Lower leg skin (tissue), 4 donors: ENCODE measurements at places on chromosomes 1 and 21. TPM values are rescaled to one million over a fixed set of nuclear protein-coding genes. Genes with fewer than 3 reads are reported as not detected.

Gene TSACC
- total RNA-seq, result not detected

GRCh38 chr1:58921342-58921741 lies 137.5 kb upstream of the JUN start:
- DNase-seq, result no peak

- DNase-seq, result no peak
Observed at GRCh38 chr1:53966794-53967193, 20.6 kb downstream of the LRRC42 start.

Gene YOD1
- 71.2 TPM for total RNA-seq

DNA sequence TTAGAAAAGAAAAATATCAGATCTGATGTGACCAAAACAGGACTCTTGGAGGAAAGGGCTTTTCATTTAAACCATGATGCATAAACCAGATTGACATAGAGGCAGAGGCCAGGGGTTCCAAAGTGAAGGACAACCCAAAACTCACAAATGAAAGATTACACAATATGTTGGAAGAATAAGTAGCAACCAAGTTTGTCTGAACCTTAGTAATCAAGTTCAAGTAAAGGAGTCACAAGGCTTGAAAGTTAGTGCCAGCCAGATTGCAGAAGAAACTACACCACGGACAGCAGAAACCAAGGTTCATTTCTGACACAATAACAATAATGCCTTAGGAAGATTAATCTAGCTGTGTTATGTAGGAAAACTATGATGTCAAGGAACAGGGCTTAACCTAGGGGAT lies 124.6 kb downstream of the ZC3H11B start:
- DNase-seq, result no peak

DNA sequence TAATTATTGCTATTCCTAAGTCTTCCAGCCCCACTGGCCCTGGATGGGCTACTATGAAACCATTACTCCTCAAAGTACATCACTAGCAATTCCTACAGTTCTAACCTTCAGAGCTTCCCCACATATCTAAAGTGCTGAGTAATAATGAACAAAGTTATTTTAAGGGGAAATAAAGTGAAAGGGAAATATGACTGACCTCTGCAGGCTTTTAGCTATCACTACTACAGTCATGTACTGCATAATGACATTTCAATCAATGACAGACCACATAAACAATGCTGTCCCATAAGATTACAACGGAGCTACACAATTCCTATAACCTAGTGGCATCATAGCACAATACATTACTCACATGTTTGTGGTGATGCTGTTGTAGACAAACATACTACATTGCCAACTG lies 32.5 kb upstream of the ASPM start:
- no peak for DNase-seq

DNA sequence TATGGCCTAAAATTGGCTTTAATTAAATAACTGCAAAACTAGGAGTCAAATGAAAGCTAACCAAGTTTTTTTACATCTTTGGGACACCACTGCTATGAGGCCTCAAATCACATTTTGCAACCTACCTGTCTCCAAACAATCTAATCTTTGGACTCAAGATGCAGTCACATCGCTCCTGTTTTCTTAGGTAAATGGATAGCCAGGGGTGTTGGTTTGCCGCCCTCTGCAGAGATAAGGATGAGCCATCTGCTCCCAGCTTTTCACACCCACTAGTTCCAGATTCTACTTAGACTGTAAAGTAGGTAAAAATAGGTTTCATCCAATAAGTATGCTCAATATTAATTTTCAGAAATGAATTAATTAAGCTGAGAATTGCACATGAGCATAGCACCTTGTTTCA lies 456.5 kb downstream of the KIF26B start:
- no peak for DNase-seq

- no peak for DNase-seq
Observed at GRCh38 chr1:34683616-34684015, 71.2 kb upstream of the GJB5 start.

Gene PRELP
- total RNA-seq, result 25.2 TPM

Gene CRNN
- 7.9 TPM for total RNA-seq

DNA sequence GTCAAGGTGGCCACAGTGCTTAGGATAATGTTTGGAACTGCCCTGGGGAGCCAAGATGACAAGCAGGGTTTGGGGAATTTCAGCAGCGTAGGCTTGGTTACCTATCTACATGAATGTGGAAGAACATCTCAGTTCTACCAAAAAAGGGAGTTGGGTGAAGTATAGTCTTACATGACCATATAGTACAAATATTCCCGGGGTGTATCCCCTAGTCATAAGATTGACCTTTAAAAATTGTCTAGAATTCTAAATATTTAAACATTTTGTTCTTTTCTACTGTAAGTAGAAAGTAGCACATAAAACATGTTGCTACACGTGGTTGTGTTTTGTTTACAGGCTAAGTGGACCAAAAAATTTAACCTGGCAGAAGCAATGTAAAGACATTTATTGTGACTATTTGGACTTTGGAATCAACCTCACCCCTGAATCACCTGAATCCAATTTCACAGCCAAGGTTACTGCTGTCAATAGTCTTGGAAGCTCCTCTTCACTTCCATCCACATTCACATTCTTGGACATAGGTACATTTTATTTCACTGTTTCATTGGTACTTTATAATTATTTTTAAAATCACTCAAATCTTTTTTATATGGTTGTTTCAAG lies 20.3 kb downstream of the IL12RB2 start:
- DNase-seq, result no peak

DNA sequence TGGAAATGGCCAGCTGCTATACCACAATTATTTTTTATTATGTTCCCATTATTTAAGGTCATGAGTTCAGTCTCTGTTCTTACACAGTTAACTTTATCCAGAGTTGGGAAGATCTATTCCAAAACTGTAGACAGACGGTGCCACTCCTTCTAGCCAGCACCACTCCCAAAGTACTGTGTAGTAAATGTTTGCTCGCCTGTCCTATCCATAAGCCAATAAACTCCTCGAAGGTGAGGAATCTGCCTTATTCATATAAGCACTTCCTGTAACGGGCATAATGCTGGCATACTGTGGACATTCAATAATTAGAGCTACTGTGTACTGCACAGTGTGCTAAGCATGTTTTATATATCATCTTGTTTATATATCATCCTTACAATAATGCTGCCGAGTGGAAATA lies 26.1 kb upstream of the STMN1 start:
- no peak for DNase-seq

DNA sequence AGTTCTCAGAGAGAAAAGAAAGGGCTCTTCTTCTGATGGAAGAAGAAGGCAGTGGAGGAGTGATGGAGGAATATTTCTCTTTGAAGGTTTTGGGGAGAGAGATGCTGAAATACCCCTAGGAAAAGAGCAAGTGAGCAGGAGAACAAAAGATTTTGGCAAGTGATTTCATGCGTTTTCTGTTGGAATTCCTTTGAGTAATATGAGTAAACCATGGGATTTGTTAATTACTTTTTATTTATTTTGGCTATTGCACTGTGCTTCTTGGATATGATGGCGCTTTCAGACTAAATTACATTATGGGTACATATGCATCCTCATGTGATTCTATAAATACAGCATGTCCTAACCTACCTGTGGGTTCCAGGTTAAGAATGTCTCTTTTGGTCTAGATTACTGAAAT lies 210.1 kb upstream of the PTGFR start:
- no peak for DNase-seq

Gene NUP210L
- not detected for total RNA-seq

- DNase-seq, result peak; percentile 42
Observed at GRCh38 chr1:53379662-53380002, 51.8 kb upstream of the LRP8 start.

- DNase-seq, result no peak
Observed at GRCh38 chr1:228315945-228316588, 90.6 kb downstream of the TRIM11 start.

DNA sequence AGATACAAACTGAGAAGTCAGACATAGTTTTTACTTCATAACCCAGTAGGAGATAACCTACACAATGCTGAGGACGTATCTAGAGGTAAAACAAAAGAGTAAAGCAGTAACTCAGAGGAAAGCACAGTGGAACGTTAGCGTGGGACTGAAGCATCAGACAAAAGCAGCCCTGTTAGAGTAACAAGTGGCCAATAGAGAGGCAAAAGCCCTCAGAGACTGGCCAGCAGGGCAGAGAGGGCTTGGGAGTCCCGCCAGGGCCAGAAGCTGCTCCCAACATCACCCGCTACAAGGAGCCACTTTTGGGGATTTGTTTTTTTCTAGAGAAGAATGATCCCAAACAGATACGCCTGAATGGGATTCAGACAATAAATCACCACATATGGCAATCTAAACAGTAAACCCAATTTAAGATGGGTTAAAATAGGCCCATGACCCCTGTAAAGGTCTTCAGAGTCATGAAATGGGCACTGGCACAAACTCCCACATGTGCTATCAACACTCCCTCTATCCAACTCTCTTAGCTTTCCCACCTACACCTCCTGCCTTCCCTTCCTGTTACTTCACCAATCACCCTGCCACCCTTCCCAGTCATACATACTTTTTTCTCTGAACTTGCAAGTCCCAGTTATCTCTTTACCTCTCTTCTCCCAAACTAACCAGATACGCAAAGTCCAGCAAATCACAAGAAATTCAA lies 17.2 kb downstream of the TADA1 start:
- no peak for DNase-seq

DNA sequence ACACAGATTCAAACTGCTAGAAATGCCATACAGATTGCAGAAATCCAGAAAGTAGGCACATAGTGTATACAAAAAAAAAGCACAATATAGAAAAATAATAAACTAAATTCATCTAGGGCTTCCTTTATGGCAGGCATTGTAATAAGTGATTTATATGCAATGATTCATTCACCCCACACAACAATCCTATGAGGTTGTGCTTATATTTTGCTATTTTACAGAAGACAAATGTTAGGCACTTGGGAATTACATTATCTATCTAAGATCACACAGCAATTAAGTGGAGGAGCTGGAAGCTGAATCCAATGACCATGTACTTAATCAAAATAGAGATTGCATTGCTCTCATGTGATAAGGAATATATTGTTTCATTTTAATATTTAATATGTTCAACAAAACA lies 225.7 kb upstream of the KCNK2 start:
- no peak for DNase-seq

GRCh38 chr1:29166291-29166878 lies 15.3 kb downstream of the SRSF4 start:
- DNase-seq, result no peak

- no peak for DNase-seq
Observed at GRCh38 chr1:198890214-198890930, 251.5 kb downstream of the PTPRC start.

GRCh38 chr1:85502625-85503083 lies 37.7 kb upstream of the DDAH1 start:
- DNase-seq, result peak; percentile 50

DNA sequence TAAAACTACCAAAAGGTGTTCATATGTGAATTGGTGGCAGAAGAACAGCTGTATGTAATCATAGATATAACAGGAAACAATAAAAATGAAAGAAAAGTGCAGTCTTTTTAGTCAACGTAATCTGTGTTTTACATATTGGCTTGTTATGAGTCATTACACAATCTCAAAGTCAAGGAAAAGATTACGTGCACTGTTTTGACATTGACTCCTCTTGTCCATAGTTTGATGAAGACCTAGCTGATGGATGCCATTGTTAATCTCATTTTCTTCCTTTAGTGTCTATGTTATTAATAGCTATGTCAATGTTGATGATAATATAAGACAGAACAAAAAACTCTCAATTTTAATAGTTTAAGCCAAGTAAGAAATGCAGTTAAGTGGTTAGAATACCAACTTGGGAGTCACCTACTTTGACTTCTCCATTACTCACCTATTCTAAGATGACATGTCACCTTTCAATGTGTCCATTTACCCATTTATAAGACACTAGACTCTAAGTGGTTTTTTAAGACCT lies 84.5 kb upstream of the SAMSN1 start:
- DNase-seq, result no peak

- DNase-seq, result no peak
Observed at GRCh38 chr1:17732475-17732874, 22.7 kb upstream of the ACTL8 start.

Gene TTC22
- 49.1 TPM for total RNA-seq

Gene KCNC4
- 9.4 TPM for total RNA-seq

DNA sequence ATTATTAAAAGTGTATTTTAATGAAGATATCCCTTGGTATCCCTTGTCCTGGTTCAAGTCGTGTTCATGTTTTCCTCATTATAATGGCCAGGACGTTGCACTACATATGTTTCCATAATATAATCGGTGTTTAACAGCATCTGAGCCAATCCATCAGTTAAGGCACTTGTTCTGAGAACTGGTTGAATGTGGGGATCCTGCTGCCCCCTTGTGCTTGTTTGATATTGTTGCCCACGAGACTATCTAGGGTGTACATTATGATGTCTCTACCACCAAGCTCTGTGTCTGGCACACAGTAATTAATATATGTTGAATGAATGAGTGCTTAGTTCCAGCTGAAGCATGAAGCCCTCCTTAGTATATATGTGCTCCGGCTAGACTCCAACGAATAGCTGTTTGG lies 193.0 kb downstream of the CACNA1E start:
- no peak for DNase-seq

Gene SRM
- 38.8 TPM for total RNA-seq

DNA sequence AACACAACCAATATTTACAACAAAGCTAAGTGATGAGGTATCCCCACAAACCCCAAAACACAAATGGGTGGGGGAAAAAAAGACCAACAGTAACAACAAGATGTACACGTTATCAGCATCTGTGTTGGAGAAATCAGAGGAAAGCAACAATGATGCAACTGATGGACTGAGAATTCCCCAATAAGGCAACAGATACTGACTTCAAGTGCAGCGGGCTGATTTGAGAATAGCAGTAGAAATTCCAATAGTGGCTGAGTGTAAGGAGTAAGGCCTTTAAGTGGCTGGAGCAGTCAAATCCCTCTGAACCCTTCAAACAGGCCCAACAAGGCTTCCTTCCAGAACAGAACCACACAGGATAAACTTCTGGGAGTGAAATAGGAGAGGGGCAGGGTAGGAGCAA lies 97.6 kb downstream of the TM2D1 start:
- DNase-seq, result no peak

DNA sequence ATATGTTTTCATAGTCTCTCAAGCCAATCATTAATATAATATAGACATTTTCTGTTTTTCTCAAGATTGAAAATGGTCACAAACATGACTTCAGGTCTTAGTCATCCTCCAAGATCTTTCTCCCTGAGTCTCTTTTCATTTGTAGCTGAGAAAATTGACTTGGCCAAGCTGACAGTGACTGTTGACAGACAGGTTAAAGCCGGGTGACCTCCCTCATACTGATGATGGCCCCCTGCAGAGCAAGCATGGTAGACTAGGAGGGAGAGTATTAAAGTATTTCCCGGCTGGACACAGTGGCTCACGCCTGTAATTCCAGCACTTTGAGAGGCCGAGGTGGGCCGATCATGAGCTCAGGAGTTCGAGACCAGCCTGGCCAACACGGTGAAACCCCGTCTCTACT lies 6.8 kb upstream of the KIAA1614 start:
- no peak for DNase-seq

Gene ERICH3
- total RNA-seq, result not detected
